ENCODE measurements at places on chromosomes 7 and 10.

DNA sequence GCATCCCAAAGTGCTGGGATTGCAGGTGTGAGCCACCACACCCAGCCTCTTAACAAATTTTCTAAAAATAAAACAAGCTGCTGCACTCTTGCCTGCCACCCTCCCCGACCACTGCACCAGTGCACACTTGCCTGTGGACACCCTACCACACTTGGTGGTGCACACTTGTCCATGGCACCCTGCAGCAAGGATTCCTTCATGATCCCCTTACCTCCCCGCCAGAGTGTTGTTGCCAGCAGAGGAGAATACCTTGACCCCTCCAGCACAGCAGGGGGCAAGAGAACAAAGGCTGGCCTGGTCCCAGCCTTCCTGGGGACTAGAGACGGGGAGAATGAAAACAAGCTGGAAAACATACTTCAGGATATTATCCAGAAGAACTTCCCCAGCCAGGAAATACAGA is 65.9 kb upstream of the KCND2 start:
- no peak for DNase-seq

- no peak for DNase-seq
These were observed 105.4 kb downstream of the ITIH5 start for GRCh38 chr10:7561216-7561893.

- no peak for DNase-seq
These were observed 74.9 kb downstream of the BEND7 start for GRCh38 chr10:13453896-13454295.

- no peak for DNase-seq
These were observed 536.1 kb upstream of the AUTS2 start for GRCh38 chr7:69062020-69062765.

GRCh38 chr7:40638545-40639320 is 503.9 kb downstream of the SUGCT start:
- DNase-seq, result no peak

- DNase-seq, result no peak
These were observed 101.8 kb downstream of the EGFR start for GRCh38 chr7:55120501-55121198.

DNA sequence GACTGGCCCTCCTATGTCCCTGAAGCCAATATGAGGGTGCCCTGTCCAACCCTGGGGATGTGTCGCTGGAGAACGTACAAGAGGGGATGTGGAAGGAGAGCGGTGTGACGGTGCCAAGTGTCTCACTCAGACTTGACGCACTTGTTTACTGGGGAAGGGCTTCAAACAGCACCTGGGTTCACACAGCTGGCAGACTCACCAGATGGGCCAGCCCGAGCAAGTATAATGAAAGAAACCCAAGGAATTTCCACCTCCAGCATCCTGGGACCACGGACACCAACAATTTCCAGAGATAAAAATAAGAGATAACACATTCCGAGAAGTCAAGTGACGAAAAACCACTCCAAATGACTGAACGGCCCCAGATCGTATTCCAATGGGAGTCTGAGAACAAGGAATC is 5.3 kb downstream of the ATP5MF start:
- no peak for DNase-seq

- DNase-seq, result no peak
These were observed 124.9 kb downstream of the CYP26A1 start for GRCh38 chr10:93198401-93199131.

DNA sequence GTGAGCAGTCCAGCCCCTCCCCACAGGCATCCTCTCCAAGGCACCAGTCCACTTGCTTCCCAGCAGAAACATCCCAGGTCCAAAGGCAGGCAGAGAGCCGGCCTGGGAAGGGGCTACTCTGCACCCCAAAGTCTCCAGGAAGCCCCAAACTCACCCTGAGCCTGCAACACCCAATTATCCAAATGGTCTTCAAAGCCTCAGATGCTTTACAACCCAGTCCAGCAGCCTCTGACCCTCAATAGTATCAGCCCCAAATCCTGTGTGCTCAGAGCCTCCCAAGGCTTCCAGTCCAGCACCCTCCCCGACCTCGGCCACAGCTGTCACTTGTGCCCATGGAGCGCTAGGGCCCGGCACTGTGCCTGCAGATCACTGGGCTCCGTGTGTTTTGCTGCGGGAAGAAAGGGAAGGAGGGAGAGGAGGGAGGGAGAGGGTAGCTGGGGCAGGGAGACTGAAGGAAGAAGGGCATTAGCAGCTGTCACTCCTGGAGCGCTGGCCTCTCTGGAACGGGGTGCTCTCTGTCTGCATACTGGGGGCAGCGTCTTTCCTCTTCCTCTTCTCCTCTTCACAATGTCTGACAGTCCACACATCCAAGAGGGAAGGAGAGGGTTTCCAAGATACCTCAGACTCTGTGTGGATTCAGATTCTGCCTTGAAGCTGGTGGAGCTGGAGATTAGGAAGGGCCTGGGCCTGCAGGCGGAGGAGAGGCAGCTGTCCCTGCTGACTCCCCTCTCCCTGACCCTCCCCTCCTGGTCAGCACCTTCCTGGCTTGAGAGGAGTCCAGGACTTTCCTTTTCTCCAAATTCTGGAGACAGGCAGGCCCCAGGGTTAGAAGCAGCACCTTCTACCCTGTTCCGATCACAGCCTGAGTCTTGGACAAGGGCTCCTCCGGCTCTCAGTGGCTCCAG is 13.2 kb downstream of the CALML5 start:
- no peak for DNase-seq

All from stimulated activated CD8-positive, alpha-beta memory T cell treated with anti-CD3 and anti-CD28 coated beads, Interleukin-15, amount 100 ng/mL, for 4 hours (primary cell).